Natural killer cell (primary cell): ENCODE measurements at places on chromosomes 7 and 10. TPM values are rescaled to one million over a fixed set of nuclear protein-coding genes. Genes with fewer than 3 reads are reported as not detected.

DNA sequence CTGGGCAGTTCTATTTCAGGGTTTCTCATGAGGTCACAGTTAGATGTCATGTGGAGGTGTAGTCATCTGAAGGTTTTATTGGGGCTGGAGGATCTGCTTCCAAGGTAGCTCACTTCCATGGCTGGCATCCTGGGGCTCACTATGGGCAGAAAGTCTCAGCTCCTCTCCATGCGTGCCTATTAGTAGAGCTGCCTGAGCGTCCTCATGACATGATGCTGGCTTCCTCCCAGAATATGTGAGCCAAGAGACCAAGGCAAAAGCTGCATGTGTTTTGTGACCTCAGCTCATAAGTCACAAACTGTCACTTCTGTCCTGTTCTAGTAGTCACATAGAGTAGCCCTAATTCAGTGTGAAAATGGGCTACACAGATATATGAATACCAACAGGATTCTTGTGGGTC is 524.4 kb downstream of the SUGCT start:
- H3K27ac ChIP-seq = no peak overlapping the region
- no peaks in the 10 kb centered on the region for H3K4me1 ChIP-seq

GRCh38 chr7:47882635-47883034 is 65.6 kb downstream of the PKD1L1 start:
- H3K4me3 ChIP-seq = no peak overlapping the region
- no peaks in the 10 kb centered on the region for H3K36me3 ChIP-seq
- H3K4me1 ChIP-seq = no peaks in the 10 kb centered on the region
- no peak for DNase-seq

DNA sequence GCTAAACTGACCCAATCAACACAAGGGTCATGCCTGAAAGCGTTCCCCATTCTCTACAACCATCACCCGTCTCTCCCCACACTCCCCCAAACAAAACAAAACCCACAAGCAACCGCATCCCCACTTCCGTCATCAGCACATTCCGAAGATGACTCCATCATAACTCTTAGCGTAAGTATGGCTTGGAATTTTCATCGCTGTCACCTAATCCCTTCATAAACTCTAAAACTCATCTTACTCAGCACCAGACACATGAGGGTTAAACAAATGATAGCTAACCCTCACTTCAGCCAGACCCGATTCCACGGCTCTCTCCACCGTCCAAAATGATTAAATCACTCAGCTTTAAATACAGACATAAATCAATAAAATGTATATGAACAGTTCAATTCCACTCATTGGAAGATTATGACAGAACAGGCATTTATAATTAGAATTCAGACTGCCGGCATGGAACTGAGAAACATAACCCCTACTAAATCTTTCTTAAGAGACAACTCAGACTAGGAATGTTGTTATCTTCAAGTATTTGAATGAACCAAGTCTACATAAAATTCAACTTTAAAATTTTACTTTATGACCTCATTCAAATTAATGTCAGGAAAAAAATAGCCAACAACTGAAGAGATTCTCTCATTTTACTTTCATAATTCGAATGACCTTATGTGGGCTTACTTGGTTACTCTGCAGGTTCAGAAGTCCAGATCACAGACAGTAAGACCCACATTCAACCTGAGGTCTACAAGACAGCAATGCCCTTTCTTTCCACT is 215.9 kb downstream of the PARD3 start:
- no peaks in the 10 kb centered on the region for H3K4me1 ChIP-seq
- no peaks in the 10 kb centered on the region for H3K36me3 ChIP-seq
- no peak overlapping the region for H3K27ac ChIP-seq

DNA sequence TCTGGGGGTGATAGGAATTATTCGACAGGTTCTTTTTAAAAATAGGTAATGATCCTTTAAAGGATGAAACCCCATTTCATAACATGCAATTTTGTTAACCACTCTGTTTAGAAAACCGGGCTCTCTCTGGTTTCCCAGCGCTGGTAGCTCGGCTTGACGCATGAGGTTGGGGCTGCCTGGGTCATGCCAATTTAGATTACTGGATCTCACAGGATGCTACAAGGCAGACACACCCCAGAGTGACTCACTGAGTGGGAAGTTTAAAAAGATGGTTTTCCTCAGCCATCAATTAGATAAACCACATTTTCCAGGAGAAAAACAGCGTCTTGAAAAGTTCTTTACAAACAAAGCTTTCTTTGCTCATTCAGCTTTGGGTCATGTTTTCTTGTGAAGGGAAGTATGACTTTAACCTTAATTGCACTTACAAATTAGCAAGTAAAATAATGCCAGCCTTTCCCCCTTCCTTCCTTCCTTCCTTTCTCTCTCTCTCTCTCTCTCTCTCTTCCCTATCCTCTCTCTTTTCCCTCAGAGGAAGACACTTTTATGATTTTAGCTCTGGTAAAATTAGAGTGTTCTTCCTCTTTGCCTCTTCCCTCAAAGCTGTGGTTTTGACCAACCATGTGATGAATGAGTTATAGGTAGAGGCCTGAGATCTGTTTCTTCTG is 99.8 kb downstream of the EPDR1 start:
- no peak overlapping the region for H3K27ac ChIP-seq
- no peaks in the 10 kb centered on the region for H3K4me1 ChIP-seq
- H3K36me3 ChIP-seq = no peaks in the 10 kb centered on the region
- no peak for DNase-seq
- no peaks in the 10 kb centered on the region for H3K27me3 ChIP-seq

DNA sequence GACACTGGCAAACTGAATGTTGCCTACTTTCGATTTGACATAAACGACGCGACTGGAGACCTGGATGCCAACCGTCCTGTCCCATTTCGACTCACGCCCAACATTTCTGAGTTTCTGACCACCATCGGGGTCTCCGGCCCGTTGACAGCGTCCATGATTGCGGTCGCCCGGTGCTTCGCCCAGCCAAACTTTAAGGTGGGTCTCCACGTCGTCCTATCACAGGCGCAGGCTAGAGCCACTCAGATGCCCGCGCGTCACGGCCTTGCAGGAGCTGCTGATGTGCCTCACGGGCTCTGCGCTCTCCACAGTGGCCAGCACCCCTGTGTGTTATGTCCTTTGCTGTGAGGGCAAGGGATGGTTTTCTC is 132.6 kb downstream of the SMURF1 start:
- H3K4me1 ChIP-seq = no peaks in the 10 kb centered on the region
- H3K4me3 ChIP-seq = no peak overlapping the region
- H3K27me3 ChIP-seq = no peaks in the 10 kb centered on the region

GRCh38 chr10:70513848-70514309 is 35.3 kb downstream of the PALD1 start:
- DNase-seq = no peak
- no peaks in the 10 kb centered on the region for H3K36me3 ChIP-seq
- H3K4me1 ChIP-seq = peaks cover 7% of the 10 kb centered on the region
- H3K27me3 ChIP-seq = no peaks in the 10 kb centered on the region
- no peak overlapping the region for H3K4me3 ChIP-seq

DNA sequence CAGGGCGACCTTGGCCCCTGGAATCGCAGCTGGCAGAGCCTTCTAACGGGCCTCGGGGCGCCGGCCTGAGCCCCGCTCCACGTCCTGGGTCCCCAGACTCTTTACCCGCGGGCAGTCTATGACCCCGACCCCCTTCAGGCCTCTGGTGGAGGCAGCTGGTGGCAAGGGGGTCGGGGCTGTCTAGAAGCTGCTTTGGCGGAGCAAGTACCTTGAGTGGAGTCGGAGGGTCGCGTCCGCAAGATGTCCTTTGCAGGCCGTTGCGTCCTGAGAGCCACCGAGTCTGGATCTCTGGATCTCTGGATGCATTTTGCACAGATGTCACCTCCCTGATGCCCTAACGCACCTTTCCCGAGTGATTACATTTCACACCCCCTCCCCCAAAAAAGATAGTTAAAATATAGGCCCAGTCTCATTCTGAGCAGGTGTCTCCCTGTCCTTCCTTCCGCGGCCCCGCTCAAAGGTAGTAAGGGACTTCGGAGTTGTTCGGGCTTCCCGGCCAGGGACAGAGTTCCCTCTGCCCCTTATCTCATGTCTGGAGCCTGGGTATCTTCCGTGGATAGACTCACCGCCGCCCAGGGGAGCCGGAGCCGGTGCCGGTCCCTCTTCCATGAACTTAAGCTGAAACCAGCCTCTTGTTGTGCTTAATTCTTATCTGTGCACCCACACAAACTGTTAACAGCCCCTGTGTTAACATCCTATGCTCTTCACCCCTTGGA is 457 bp downstream of the ACADSB start:
- H3K4me3 ChIP-seq = peak overlapping the region; percentile 62
- H3K36me3 ChIP-seq = peaks cover 3% of the 10 kb centered on the region
- DNase-seq = no peak
- H3K27me3 ChIP-seq = no peaks in the 10 kb centered on the region

- no peak for DNase-seq
- no peaks in the 10 kb centered on the region for H3K36me3 ChIP-seq
- no peaks in the 10 kb centered on the region for H3K27me3 ChIP-seq
- H3K4me3 ChIP-seq = no peak overlapping the region
- peaks cover 11% of the 10 kb centered on the region for H3K4me1 ChIP-seq
These were observed 23.1 kb upstream of the HERPUD2 start for GRCh38 chr7:35718047-35718446.

GRCh38 chr10:77821551-77821950 is 105.0 kb downstream of the DLG5 start:
- DNase-seq = no peak
- no peaks in the 10 kb centered on the region for H3K27me3 ChIP-seq
- no peaks in the 10 kb centered on the region for H3K4me1 ChIP-seq
- peaks cover 61% of the 10 kb centered on the region for H3K36me3 ChIP-seq
- H3K27ac ChIP-seq = no peak overlapping the region

GRCh38 chr10:101903827-101904550 is 60.4 kb upstream of the KCNIP2 start:
- H3K4me1 ChIP-seq = peaks cover 4% of the 10 kb centered on the region
- no peaks in the 10 kb centered on the region for H3K27me3 ChIP-seq
- peaks cover 4% of the 10 kb centered on the region for H3K36me3 ChIP-seq
- DNase-seq = no peak
- H3K27ac ChIP-seq = no peak overlapping the region

DNA sequence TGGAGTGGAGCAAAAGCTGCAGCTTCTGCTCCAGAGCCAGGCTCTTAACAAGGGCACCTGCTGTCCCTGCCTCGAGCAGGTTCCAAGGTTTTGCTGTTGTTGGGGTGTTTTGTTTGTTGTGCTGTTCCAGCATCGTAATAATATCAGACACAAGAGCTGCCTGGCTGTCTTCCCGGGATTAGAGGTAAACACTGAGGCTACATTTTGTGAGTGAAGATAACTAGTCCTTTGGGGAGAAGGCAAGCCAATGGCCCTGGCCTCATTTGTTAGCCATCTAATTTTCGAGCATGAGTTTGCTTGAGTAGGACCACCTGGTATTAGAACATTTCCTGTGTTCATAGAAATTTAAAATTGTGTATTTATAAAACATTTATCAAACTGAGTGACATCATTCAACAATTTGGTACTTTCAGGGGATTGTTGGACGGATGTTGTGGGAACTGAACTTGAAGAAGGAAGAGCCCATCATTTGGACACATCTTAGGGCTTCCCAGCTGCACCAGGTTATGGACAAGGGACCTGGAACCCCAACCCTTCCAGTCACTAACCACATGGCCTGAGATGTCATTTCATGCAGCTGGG is 555.0 kb downstream of the TNS3 start:
- H3K27ac ChIP-seq = no peak overlapping the region
- no peak for DNase-seq
- H3K27me3 ChIP-seq = no peaks in the 10 kb centered on the region
- no peaks in the 10 kb centered on the region for H3K4me1 ChIP-seq

DNA sequence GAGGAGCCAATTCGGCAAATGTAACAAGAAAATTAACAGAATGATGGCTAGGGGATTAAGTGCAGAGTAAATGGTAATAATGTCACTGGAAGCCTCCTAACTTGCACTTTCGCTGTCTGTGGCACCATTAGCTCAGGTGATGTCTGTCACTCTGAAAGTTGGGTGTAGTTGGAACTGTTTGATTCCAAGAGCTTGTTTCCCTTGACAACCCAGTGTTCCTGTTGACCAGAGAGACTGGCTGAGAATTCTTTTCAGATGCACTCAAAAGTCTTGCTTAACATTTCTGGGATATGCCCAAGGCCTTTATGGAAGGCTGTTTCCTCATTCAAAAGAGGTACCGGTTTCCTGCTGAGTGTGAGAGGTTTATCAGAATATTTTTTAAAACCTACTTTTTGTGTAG is 49.6 kb downstream of the PLPP4 start:
- H3K4me1 ChIP-seq = no peaks in the 10 kb centered on the region
- DNase-seq = no peak
- H3K27me3 ChIP-seq = no peaks in the 10 kb centered on the region
- no peak overlapping the region for H3K4me3 ChIP-seq
- no peak overlapping the region for H3K27ac ChIP-seq
- no peaks in the 10 kb centered on the region for H3K36me3 ChIP-seq

DNA sequence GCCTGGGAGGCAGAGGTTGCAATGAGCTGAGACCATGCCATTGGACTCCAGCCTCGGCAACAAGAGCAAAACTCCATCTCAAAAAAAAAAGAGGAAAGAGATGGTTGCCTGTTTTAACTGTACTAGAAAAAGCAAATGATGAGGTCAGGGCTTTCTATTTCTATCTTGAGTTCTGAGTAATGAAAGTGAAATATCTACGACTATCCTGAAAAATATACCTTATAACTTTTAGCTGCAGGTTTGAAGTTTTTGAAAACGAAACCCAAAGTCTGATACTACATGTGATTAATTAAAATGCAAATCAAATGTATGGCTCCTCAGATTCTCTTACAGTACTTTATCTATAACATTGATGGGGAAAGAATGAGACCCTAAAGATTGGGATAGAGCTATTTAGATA is 636.2 kb upstream of the LRRN3 start:
- H3K27ac ChIP-seq = no peak overlapping the region
- H3K36me3 ChIP-seq = no peaks in the 10 kb centered on the region
- H3K27me3 ChIP-seq = no peaks in the 10 kb centered on the region
- DNase-seq = no peak

GRCh38 chr7:76262683-76263402 is 39.6 kb upstream of the HSPB1 start:
- peaks cover 11% of the 10 kb centered on the region for H3K4me1 ChIP-seq
- peak; percentile 31 for DNase-seq
- H3K36me3 ChIP-seq = no peaks in the 10 kb centered on the region
- H3K27ac ChIP-seq = no peak overlapping the region
- H3K27me3 ChIP-seq = peaks cover 9% of the 10 kb centered on the region
- H3K4me3 ChIP-seq = no peak overlapping the region

DNA sequence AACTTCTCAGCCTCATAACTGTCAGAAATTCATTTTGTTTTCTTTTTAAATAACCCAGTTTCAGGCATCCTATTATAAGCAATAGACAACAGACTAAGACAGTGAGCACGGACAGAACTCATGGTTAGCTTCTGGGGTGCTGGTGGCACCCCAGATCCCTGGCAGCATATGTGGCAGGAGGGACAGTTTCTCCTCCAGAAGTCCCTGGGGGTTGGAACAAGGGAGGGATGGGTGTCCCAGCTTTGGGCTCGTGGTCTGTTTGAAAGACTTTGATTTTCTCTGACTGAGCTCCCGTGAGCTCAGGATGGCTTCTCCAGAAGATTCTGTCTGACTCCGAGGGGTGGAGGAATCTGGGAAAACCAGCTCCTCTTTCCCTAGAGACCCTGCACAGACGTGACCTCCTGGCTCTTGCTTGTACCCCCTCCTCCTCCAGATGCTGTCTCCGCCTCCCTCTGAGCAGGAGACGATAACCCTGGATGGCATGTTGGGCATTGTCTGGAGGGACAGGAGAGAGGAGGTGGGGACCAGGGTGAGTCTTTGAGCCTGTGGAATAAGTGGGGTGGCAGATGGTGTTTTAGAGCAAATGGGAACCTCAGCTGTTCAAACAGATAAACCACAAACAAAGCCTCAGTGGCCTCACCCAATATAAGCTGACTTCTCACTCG is 421.1 kb downstream of the GLRX3 start:
- no peak overlapping the region for H3K4me3 ChIP-seq
- H3K36me3 ChIP-seq = no peaks in the 10 kb centered on the region
- H3K27me3 ChIP-seq = no peaks in the 10 kb centered on the region
- H3K4me1 ChIP-seq = no peaks in the 10 kb centered on the region
- no peak for DNase-seq

The PPP1R17 gene
- not detected for total RNA-seq

The FOXI2 gene
- total RNA-seq = not detected

The TMEM236 gene
- total RNA-seq = 0.16 TPM

The FAM20C gene
- total RNA-seq = 3.9 TPM

The CHST3 gene
- total RNA-seq = not detected
